Stimulated activated CD8-positive, alpha-beta memory T cell treated with anti-CD3 and anti-CD28 coated beads, Interleukin-7, amount 100 ng/mL, for 24 hours (primary cell): ENCODE measurements at places on chromosomes 3 and 15.
A peak's percentile ranks its signal among the peaks of the same experiment; 100 is the strongest.

GRCh38 chr3:46681856-46682540 lies 11.5 kb downstream of the ALS2CL start:
- DNase-seq: no peak

GRCh38 chr3:14124223-14124614 lies 451 bp downstream of the CHCHD4 start:
- peak; percentile 48 for DNase-seq

GRCh38 chr3:120743556-120744195 lies 1.1 kb downstream of the GTF2E1 start:
- DNase-seq: no peak

GRCh38 chr3:57951066-57951882 lies 56.9 kb upstream of the FLNB start:
- no peak for DNase-seq

GRCh38 chr3:157543501-157544035 lies 40.4 kb upstream of the VEPH1 start:
- DNase-seq: no peak

DNA sequence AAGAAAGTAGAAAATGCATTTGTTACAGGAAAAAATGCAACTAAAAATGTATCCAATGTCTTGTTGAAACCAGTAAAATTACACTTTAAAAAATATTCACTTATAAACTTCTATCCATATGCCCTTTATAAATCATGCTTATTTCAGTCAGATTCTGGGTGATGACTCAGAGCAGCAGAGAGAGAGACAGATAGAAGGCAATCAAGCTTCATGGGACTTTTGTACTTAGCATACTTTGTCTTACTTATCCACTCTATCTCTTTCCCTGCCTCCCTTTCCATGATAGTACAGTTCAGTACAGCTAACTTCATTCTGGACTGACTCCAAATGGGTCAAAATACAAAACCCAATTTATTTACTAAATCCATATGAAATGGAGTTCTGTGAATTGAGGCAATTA lies 1438.2 kb downstream of the ZPLD1 start:
- no peak for DNase-seq

DNA sequence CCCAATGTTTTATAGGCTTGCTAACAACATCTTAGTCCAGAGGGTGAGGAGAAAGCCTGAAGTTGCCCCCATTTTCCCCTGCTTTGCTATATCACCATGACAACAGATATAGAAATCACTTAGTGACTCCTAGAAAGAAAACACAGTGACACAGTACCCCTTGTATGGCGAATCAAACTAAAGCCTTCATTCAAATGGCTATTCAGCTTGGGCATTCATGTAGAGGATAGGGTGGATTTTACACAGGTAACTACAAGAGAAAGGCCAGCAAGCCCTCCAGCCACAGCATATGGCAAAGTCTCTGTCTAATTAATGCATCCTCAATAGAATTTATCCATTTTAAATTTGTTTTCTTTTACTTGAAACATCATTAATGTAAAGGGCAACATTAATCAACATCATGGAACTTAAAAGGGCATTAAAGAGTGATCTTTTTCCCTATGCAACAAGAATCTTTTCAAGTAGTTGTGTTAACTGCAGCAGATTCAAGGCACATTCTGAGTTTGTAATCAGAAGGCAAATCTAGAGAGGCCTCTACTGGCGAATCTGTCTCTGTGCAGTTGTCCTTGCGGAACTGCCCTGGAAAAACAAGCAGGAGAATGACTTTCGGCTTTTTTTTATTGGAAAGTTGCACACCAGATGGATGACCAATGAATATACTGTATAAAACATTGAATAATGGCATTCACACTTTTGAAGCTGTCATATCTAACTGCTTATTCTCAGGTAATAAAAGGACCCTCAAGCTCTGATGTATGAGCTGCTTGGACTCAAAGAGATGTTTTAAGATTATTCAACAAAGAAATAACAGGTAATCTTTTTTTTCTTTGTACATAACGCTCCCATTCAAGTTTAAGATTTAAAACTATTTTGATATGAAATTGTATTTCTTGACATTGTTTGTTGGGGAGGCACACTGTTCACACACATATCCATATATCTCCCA lies 621.7 kb upstream of the AGTR1 start:
- DNase-seq: no peak

DNA sequence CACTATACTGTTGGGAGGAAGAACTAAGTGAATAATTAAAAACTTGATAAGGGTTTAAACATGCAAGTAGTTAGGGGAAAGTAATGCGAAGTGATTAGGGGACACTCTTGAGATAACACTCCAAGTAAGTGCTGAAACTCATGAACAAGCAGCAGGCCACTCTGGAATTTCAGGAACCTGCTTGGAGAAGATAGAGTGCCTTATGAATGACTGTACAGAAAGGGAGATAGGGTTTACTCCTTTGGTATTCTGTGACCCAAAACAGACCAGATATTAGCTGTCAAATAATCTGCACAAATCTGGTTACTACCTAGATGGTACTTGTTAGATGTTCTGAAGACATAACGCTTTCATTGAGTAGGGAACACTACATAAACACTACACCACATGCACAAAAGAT lies 85.6 kb downstream of the FRMD4B start:
- DNase-seq: no peak

- no peak for DNase-seq
These were observed 5.8 kb downstream of the TMIE start for GRCh38 chr3:46706771-46707582.

GRCh38 chr3:99884484-99884883 lies 66.8 kb downstream of the CMSS1 start:
- DNase-seq: no peak

DNA sequence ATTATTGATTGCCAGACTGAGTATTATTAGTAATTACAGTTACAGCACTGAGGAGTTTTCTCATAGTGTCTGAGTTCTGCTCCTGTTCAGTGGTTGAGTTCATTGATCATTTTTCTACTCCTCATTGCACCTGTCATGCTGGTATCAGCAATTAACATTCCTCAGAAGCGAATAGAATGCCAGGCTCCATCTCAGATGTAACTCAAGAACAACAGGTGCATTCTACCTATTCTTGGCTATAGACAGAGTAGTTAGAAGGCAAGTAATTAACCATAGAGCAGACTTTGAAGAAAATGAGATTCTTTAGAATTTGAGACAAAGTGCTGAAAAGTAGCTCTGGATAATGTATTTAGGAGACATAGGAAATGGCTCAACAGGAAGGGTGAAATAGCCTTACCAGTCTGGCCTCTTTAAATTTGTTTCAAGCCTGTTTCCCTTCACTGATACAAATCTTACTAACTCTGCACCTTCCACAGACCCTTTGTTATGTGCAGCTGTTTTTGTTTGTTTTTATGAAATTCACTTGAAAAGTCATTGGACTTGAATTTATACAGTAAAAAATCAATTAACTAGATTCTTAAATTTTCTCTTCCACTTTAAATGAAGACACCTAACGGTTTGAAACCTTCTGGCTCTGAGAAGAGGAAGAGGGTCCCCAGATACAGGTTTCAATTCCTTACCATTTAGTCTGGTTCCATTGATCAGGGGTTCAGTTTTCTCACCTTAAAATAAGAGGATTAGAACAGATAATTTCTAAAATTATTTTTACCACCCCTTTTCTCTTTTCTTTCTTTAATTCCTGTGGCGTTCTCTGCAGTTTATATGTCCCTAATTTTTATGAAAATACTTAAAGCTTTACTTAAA lies 109.6 kb downstream of the FNDC3B start:
- no peak for DNase-seq

- no peak for DNase-seq
These were observed 87.9 kb downstream of the DNAJB8 start for GRCh38 chr3:128378631-128379347.

GRCh38 chr15:50435772-50436171 lies 11.6 kb downstream of the USP8 start:
- DNase-seq: no peak

GRCh38 chr3:39808467-39809180 lies 785 bp upstream of the MYRIP start:
- DNase-seq: no peak

GRCh38 chr3:171412054-171412453 lies 48.2 kb downstream of the TNIK start:
- DNase-seq: no peak

DNA sequence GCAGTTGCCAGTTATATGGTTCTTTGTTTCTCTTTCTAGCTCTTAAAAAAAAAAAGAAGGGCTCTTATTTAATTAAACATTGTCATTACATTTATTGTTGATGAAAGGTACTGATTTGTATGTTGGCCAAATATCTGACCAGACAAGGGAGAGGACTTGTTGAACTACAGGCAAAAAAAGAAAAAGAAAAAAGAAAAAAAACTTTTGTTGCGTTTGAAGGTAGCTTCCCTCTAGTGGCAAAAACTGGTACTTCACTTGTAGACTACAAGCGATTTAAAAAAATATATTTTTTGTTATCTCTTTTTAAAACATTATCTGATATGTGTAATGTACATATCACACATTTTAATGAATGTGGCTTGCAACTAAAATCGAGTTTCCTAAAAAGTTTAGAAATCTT lies 280.6 kb downstream of the ROBO2 start:
- DNase-seq: no peak

- no peak for DNase-seq
These were observed 36.1 kb upstream of the PLSCR5 start for GRCh38 chr3:146640955-146641867.

GRCh38 chr3:129658110-129658843 lies 51.8 kb upstream of the PLXND1 start:
- DNase-seq: no peak

DNA sequence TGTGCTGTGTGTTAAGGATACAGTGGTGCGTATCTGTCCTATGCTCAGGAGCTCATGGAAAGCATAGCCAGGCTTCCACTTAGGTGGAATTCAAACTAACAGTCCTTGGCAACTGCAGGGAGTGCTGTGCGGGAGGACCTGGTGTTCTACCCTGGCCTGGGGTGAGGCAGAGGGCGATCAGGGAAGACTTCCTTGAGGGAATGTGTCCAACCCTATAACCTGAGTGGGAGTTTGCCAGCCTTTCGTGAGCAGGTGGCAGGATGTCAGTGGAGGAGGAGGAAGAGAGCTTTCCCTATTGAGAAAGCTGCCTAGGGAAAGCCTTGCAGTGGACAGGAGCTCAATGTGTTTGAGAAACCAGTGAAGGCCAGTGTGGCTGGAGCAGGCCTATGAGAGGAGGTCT lies 271.1 kb upstream of the C2CD4B start:
- DNase-seq: no peak

DNA sequence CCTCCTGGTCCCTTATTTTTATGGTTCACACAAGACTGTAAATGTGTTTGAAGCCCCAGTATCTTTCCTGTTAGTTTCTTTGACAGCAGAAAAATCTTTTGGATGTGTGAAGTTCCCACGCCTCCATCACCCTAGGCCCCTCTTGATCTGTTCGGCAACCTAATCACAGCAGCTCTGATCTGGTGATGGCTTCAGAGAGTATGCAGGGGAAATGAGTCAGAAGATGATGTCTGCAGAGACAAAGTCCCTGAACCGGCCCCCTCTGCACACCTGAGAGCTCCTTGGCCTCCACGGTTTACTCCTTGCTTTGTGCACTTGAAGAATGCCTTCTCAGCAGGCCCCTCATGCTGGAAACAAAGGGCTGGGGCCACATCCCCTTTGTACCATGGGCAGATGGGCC lies 63.5 kb downstream of the CLDN11 start:
- no peak for DNase-seq

DNA sequence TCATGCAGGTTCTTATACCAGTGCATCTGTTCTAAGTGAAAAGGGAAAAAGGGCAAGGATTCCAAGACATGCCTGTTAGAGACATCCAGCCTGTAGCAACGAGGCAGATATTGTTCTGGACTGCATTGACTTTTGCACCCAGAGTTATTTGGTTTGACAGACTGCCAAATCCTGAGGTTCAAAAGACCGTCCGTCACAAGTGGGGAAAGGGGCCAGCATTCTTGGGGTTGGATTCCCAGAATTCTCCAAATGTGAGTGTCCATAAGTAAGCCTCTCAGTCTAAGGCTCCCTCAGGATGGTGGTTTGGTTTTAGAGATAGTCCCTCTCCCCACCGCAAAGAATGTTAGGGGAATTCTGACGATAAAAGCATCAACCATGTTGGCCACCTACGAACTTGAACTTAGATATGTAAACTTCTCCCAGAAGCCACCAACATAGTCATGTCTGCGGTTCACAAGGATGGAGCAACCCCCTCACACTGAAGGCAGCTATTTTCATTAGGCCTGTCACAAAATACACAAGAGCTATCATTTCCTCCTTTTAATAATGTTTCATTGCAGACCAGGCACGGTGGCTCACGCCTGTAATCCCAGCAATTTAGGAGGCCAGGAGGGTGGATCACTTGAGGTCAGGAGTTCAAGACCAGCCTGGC lies 13.6 kb upstream of the LACTB start:
- DNase-seq: no peak

DNA sequence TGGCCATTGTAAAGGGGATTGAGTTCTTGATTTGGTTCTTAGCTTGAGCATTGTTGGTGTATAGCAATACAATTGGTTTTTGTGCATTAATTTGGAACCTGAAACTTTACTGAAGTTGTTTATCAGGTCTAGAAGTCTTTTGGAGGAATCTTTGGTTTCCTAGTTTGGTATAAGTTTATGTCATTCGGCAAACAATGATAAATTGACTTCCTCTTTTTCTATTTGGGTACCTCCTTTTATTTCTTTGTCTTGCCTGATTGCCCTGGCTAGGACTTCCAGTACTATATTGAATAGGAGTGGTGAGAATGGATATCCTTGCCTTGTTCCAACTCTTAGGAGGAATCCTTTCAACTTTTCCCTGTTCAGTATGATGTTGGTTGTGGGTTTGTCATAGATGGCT lies 32.1 kb downstream of the SPESP1 start:
- DNase-seq: no peak

- DNase-seq: no peak
These were observed 278.5 kb upstream of the UMPS start for GRCh38 chr3:124451630-124452317.

DNA sequence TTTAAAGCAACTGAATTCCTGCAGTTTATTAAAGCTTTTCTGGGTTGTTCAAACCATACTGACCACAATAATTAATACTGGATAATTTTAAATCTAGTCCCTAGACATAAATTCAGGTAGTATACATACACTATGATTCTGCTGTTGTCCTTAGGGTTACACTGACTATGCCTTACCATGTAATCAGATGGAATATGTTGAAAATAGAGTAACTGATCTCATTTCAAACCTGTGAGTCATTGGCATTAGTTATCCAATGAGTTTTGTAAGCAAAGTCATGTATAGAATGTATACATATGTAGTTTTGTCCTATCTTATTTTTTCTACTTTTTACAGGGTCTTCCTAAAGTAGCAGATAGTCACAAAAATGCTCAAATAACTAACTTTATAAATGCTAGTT lies 517.1 kb upstream of the CCDC54 start:
- no peak for DNase-seq

DNA sequence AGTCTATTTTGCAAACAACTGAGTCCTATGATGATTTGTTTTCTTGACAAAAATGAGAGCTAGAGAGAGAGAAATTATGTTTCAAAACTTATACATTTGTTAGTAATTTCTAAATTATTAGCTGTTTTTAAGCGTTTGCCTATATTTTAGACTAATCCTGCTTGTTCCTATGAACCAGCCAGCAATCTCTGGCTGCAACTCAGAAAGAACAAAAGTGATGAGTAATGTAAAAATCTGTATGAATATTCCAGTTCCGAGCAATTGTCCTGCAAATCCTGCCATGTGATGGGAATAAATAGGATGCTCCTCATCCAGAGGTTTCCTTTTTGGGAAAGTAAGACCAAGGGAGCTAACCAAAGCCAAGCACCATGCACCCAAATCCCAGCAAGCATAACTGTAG lies 228.3 kb upstream of the GBE1 start:
- DNase-seq: no peak
